Activated CD8-positive, alpha-beta memory T cell treated with anti-CD3 and anti-CD28 coated beads, Interleukin-2, amount 10 ng/mL, durations not matched to agents 7 days and 5 days (primary cell): ENCODE measurements at places on chromosomes 5 and 9. TPM values are rescaled to one million over a fixed set of nuclear protein-coding genes. Genes with fewer than 3 reads are reported as not detected.

- no peak for DNase-seq
Observed at GRCh38 chr5:57903458-57903857, 420.8 kb upstream of the ACTBL2 start.

GRCh38 chr5:111535879-111536549, 23.7 kb upstream of the STARD4 start:
- no peak for DNase-seq

Gene DAB2
- total RNA-seq: not detected

Gene PCAT7
- total RNA-seq: not detected

GRCh38 chr5:126972062-126972895, 58.1 kb downstream of the MARCHF3 start:
- peak; percentile 50 for DNase-seq

DNA sequence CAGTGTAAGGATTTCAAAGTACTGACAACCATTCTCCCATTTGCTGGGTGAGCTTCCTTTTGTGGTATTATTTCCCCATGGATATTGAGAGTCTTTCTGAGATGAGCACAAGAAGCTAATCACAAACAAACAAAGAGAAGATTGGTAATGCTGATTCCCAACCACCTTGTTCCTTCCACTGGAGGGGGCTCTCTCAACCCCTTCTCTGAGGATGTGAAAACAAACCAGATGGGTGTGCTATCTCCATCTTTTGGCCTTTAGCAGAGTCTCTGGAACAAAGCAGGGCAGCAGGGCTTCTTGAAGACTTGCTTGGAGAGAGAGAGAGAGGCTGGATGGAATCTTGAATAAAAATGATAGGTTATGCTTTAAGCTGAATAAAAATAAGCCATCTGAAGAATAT, 576.7 kb upstream of the ZNF462 start:
- no peak for DNase-seq

DNA sequence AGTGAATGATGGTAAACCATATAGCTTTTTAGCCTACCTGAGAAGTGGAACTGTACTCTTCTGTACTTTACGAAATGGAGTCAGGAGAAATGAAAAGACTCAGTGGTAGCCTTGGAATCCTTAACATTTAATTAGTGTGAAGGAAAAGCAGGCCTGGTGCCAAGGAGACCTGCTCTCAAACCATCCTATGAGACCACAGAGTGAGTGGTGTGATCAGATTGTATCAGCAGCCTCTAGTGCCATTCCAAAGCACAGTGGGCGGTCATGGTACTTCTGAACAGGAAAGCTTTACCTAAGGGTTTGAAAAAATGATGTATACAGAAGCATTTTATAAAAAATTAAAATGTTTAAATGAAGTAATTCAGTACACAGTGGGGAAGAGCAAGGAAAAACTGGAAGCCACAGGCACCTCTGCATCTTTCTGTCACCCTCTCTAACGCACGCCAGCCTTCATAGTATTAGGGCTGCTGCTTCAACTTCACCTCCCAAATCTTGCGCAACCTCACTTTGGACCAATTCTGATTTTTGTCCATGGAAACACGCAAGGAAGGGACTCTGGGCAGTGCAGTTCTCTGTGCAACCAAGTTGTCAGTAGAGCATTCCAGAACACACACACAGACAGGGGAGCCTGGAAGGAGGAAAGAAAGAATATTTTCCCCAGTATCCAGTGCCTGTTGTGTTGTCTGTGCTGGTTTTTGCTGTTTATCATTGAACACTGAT, 203.7 kb downstream of the SH3GL2 start:
- no peak for DNase-seq

DNA sequence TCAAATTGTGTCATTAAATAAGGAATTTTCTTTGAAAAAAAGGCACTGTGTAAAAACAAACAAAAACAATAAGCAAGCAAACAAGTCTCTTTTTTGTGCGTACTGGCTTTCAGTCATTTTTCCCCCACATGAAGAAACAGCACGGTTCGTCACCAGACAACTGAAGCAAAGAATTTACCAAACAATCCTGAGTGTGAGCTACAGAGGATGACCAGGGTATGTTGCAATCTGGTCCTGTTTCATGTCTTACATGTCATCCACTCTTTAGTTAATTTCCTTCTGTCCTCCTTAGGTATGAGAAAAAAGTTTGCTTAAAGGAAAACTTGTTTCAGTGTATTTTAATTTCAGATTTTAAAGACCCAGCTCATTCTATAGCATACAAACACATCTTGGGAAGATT, 1080.7 kb upstream of the NUDT12 start:
- no peak for DNase-seq

DNA sequence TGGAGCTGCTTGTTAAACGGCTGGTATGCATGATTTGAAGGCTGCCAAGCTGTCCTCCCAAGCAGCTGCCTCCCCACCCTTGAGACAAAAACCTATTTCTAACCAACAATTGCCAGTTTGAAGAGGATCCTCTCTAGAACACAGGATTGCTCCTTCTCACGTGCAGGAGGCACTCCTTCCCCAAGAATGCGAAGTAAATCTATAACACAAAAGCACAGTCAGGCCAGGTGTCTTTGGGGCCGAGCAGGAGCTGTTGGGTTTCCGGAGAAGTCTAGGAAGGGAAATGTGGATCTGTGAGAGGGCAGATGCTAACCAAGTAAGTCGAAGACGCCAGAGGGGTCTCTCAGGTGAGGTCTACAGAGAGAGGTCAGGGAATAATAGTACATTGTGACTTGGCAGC, 35.4 kb upstream of the GNPDA1 start:
- DNase-seq: no peak

DNA sequence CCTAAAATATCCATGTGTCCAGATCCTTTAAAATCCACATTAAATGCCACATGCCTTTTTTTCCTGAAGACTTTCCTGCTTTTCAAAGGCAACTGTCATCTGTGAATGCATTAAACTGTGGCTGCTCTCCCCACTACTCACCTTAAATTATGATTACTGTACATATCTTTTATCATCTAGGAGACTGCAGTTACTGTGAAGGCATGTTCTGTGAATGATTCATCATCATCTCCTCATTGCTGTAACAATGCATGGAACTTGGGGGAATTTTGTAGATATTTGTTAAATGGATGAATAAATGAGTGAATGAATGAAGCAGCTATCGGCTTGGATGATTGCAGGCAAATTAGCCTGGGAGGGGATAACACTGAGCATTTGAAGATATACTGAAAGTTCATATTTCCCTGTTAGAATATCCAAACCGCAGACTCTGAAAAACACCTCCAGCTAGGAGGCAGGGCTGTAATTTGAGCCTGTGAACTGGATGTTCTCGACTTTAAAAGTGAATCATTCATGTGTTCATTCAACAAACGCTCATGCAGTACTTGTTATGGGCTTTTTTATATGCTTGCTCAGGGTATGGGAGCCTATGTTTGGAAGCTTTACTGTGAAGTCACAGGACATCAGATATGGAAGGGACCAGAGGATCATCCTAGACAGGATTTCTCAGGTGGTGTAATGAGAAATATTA, 519.2 kb downstream of the KIF4B start:
- no peak for DNase-seq

DNA sequence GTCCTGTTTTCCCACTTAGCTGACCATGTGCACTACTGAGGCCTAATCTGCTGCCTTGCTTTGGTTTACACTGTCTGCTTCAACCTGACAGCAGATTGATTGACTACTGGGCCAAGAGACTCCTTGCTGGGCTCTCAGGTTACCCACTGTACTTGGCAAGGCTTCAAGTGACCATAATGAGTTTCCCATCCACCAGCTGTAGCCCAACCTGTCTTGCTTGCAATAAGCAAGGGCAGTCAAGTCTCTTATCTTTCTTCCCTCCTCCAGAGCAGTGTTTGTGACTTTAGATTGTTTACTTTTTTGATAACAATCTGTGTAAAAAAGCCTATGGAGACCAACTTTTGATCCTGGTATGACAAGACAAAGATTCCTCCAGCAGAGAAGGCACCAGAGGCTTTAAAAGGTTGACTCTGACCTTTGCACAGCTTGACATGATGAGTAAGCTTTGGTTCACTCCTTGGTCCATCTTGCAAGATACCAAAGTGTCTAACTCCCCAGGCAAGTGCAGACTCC, 912.3 kb upstream of the SEMA6A start:
- no peak for DNase-seq

- DNase-seq: no peak
Observed at GRCh38 chr9:137972988-137973470, 95.4 kb downstream of the CACNA1B start.

DNA sequence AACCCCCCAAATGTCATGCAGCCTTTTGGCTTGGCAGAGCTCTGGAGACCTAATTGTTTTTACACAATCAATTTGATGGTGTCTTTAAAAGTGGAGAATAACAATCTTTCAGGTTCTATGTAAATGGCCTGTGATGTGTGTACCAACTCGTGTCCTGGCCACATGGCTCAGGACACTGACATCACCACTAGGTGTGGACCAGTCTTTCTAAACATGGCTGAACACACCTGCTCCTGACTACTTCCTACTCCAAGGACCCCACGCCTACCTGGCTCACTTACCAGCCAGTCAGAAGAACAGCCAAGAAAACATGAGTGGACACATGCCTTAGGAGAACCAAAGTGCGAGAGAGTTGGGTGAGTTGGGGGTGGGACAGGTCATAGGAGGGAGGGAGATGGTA, 71.2 kb downstream of the WDR41 start:
- DNase-seq: no peak

Gene CDX1
- total RNA-seq: not detected

Gene EDIL3
- total RNA-seq: not detected

Gene INSYN2B
- not detected for total RNA-seq

Gene NR5A1
- not detected for total RNA-seq

Gene MEIKIN
- not detected for total RNA-seq

- DNase-seq: no peak
Observed at GRCh38 chr9:81984928-81985327, 3.6 kb upstream of the SPATA31D1 start.

DNA sequence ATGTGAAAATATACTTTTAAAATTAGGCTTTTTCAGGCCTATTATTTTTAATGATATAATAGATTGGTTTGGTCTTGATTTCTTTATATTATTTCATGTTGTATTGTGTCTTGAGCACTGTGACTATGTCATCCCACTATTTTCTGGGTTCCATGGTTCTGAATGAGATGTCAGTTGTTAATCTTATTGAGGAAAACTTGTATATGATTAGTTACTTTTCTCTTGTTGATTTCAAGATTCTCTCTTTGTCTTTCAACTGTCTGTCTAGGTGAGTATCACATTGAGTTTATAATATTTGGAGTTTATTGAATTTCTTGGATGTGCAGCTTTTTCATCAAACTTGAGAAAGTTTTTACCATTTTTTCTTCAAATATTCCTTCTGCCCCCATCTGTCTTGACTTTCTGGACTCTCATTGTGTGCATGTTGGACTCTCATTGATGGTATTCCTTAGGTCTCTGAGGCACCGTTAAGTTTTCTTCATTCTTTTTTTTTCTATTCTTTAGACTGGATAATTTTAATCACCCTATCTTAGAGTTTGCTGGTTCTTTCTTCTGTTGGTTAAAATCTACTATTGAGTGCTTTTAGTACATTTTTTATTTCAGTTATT, 175.8 kb downstream of the TMEM167A start:
- DNase-seq: no peak

DNA sequence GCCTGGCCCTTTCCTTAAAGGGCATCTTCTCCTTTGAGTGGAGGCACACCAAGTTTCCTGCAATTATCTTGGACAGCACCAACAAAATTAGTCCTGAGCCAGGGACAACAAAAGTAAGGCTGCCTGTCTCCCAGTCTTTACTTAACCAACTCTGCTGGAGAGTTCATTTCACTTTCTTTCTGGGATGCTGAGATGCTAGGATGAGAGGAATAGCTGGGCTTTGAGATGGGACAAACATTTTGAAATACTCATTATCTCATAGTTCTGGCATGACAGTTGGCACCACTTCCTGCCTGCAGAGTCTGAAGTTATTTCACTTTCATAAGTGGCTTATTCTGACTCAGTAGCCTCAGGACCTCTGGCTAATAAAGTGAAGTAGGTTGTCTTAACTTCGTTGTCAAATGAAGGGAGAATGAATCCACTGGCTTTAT, 157.0 kb downstream of the C9orf152 start:
- peak; percentile 60 for DNase-seq

DNA sequence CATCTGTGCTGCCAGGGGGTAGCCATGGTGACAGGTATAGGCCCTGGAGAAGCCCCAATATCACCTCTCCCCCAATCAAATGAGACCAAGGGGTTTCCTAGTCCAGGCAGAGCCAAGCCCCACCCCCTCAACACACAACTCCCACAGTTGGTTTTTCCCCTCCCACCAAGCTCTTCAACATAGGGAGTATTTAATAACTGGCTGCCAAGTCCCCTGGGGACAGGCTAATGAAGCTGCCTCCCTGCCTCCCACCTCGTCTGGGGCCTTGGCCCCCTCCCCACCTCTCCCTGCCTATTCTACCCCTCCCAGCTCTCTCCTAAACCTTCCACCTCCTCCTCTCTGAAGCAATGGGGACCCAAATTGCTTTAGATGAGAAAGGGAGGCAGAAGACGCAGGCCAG, 23.4 kb downstream of the CPLX2 start:
- DNase-seq: no peak

Gene PCDHGA4
- 0.20 TPM for total RNA-seq

GRCh38 chr9:117095081-117095480, 319.8 kb downstream of the ASTN2 start:
- DNase-seq: no peak

GRCh38 chr5:101102506-101102905, 199.4 kb upstream of the ST8SIA4 start:
- no peak for DNase-seq

GRCh38 chr9:88694625-88695024, 159.6 kb downstream of the NXNL2 start:
- DNase-seq: no peak

Gene CYLC2
- total RNA-seq: not detected

- no peak for DNase-seq
Observed at GRCh38 chr9:34571481-34571810, 18.1 kb downstream of the CNTFR start.

GRCh38 chr5:163916376-163916775, 411.0 kb downstream of the MAT2B start:
- DNase-seq: no peak

- DNase-seq: no peak
Observed at GRCh38 chr5:60277941-60278340, 384.4 kb upstream of the PDE4D start.

- no peak for DNase-seq
Observed at GRCh38 chr9:18240213-18240612, 233.7 kb upstream of the ADAMTSL1 start.
